Type B pancreatic cell (in vitro differentiated cells): ENCODE measurements at places on chromosomes 4 and X.

GRCh38 chrX:7926501-7926900 lies 712 bp downstream of the PNPLA4 start:
- DNase-seq, result no peak

- DNase-seq, result no peak
These were observed 236.4 kb downstream of the PDGFC start for GRCh38 chr4:156734965-156735895.

DNA sequence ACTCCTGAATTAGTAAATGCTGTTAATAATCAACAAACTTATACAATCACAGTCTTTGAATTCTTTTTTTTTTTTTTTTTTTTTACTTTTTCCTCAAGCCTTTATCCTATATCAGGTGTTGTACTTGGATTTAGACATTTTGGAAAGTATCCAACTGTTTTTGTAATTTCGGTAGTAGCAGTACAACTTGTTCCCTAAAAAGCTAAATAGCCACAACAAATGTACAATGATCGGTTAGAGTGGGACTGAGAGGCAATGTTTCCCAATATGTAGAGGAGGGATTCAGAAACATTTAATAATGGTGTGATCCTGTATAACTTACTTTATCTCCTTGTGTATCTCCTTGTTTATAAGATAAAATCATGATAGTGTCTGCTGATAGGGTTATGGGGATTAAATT lies 343.1 kb downstream of the GRID2 start:
- no peak for DNase-seq

DNA sequence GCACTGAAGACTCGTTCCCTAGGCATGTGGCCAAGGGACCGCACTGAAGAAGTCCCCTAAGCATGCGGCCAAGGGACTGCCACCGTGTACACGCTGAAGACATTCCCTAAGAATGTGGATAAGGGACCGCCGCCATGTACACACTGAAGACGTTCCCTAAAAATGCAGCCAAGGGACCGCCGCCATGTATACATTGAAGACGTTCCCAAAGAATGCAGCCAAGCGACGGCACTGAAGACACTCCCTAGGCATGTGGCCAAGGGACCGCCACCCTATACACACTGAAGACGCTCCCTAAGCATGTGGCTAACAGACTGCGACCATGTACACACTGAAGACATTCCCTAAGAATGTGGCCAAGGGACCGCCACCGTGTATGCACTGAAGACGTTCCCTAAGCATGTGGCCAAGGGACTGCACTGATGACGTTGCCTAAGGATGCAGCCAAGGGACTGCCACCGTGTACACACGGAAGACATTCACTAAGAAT lies 31.5 kb downstream of the DHRSX start:
- DNase-seq, result no peak

- no peak for DNase-seq
These were observed 51.0 kb downstream of the GUCY1B1 start for GRCh38 chr4:155809835-155810234.

GRCh38 chr4:766152-766515 lies 59.8 kb downstream of the CPLX1 start:
- no peak for DNase-seq

GRCh38 chrX:111180750-111181240 lies 84.8 kb downstream of the PAK3 start:
- DNase-seq, result no peak

DNA sequence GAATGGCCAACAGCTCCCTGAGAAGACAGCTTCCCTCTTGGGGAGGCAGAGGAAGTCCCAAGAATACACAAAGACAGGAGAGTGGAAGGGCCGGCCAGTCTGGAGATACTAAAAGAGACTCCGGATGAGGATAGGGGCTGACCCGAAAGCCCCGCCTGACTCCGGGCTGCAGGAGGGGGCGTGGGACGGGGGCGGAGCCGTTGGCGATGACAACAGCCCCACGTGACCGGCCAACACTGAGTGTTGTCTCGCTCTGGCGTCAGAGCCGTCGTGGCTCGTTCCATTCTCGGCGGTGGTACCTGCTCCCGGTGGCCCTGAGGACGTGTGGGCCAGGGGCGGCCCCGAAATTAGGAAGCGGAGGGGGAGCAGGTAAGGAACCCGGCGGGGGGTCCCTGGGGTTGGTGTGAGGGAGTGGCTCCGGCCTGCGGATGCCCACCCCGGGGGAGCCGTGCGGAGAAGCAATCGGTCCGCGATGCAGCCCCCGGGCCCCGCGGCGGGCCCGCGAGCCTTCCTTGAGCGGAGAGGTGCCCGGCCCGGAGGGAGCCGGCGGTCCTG lies at the start of gene BEX4:
BEX4 (plus strand) TSS at position 239 of the 555 bp plus-strand sequence. CDS start 1,046 bp downstream, outside the sequence.
- DNase-seq, result peak; percentile 81

GRCh38 chrX:107628662-107629539 lies 591 bp downstream of the PRPS1 start:
- no peak for DNase-seq
